ENCODE measurements at places on chromosomes 5 and 9. TPM values are rescaled to one million over a fixed set of nuclear protein-coding genes. Genes with fewer than 3 reads are reported as not detected.

The RASEF gene
- total RNA-seq = 1.1 TPM

The CCL27 gene
- total RNA-seq = not detected

The RETREG1 gene
- 12.8 TPM for total RNA-seq

The PCDHA6 gene
- total RNA-seq = 2.2 TPM

The RHOBTB3 gene
- 138 TPM for total RNA-seq

The CCDC192 gene
- total RNA-seq = not detected

- no peak for DNase-seq
Observed at GRCh38 chr5:33720176-33720575, 171.6 kb downstream of the ADAMTS12 start.

- DNase-seq = no peak
Observed at GRCh38 chr9:35338561-35339274, 151.2 kb upstream of the RUSC2 start.

DNA sequence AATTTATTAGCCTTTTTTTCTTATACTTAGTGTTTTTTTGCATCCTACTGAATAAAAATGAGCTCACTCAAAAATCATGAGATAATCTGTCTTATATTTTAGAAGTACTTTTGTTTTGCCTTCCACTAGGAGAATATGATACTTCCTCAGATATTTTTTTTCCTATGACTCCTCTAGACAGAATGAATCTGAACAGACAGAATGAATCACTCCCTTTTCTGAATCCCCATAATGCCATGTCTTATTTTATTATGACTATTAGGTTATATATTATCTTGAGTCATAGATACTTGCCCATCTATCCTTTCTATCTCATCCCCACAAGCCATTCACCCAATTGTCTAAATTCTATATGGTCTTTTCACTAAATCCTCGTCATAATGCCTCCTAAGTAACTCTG is 134.6 kb downstream of the BRINP1 start:
- no peak for DNase-seq

Data from sigmoid colon (tissue), 7 donors.